ENCODE measurements at places on chromosomes 1 and 21. TPM values are rescaled to one million over a fixed set of nuclear protein-coding genes. Genes with fewer than 3 reads are reported as not detected.

The CASZ1 gene
- 0.19 TPM for total RNA-seq

The EVA1C gene
- total RNA-seq = 24.5 TPM

The TBX15 gene
- 0.25 TPM for total RNA-seq

The SPRR2A gene
- not detected for total RNA-seq

The OR2L3 gene
- total RNA-seq = not detected

The AXDND1 gene
- 0.26 TPM for total RNA-seq

The KRTAP10-6 gene
- total RNA-seq = not detected

The UFC1 gene
- total RNA-seq = 129 TPM

The CRNN gene
- not detected for total RNA-seq

The MROH7 gene
- total RNA-seq = 0.75 TPM

The IFI44L gene
- 17.2 TPM for total RNA-seq

The OR10J1 gene
- not detected for total RNA-seq

The NID1 gene
- total RNA-seq = 49.8 TPM

The PROX1 gene
- 0.12 TPM for total RNA-seq

The CATSPERE gene
- total RNA-seq = 0.62 TPM

The GPBP1L1 gene
- 89.6 TPM for total RNA-seq

The NTNG1 gene
- total RNA-seq = 0.06 TPM

The TPR gene
- total RNA-seq = 89.0 TPM

The KLF17 gene
- 0.26 TPM for total RNA-seq

The FOXD2 gene
- total RNA-seq = 0.66 TPM

The PRAMEF14 gene
- total RNA-seq = not detected

The MANEAL gene
- 0.99 TPM for total RNA-seq

The FRRS1 gene
- total RNA-seq = 37.1 TPM

The ADORA3 gene
- total RNA-seq = 0.06 TPM

The AGO3 gene
- 18.5 TPM for total RNA-seq

The SPOCD1 gene
- 43.3 TPM for total RNA-seq

The LCE6A gene
- not detected for total RNA-seq

The KRTAP7-1 gene
- total RNA-seq = not detected

The SPRR4 gene
- not detected for total RNA-seq

The ERVH48-1 gene
- not detected for total RNA-seq

The LCE1A gene
- not detected for total RNA-seq

The INKA2 gene
- 7.1 TPM for total RNA-seq

The VHLL gene
- not detected for total RNA-seq

The EFCAB7 gene
- 7.6 TPM for total RNA-seq

The TRIM33 gene
- total RNA-seq = 25.4 TPM

The A3GALT2 gene
- total RNA-seq = not detected

All from aortic smooth muscle cell (primary cell).